ENCODE measurements at places on chromosomes 7 and 10.
A peak's percentile ranks its signal among the peaks of the same experiment; 100 is the strongest.

GRCh38 chr10:6053816-6054631 is 8.1 kb downstream of the IL2RA start:
- DNase-seq = no peak

DNA sequence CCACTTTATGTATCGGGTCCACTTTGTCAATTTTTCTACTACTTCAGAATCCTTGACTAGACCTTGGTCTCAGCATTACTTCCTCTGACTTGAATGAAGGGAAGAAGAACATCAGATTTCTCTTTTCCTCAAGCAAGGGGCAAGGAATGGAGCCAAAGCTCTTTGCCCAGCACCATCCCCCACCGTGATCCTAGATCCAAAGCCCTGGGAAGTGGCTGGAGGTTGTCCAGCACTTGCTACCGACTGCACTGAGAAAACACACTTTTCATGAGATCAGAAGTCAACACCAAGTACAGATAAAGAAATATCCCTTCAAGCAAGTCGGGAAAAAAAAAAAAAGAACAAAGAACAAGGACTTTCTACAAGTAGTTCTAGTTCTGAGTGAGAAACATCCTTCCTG is 102.1 kb upstream of the DDC start:
- peak; percentile 18 for DNase-seq

DNA sequence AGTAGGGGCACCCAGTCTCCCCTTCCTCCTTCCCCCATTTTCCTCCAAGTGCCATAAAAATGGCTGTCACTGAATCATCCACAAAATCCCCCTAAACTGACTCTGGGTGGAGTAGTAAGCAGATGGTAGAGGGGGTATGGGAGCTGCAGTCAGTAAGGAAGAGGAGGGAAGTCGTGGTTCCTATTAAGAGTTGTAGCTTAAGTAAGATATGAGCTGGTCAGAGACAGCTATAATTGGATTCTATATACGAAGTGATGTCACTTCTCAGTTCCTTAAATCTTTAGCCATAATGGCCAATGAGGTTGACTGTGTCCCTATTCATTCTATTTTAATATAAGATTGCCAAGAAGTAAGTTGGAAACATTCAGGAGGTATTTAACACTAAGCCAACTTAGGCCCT is 131.7 kb downstream of the SLC16A9 start:
- no peak for DNase-seq

DNA sequence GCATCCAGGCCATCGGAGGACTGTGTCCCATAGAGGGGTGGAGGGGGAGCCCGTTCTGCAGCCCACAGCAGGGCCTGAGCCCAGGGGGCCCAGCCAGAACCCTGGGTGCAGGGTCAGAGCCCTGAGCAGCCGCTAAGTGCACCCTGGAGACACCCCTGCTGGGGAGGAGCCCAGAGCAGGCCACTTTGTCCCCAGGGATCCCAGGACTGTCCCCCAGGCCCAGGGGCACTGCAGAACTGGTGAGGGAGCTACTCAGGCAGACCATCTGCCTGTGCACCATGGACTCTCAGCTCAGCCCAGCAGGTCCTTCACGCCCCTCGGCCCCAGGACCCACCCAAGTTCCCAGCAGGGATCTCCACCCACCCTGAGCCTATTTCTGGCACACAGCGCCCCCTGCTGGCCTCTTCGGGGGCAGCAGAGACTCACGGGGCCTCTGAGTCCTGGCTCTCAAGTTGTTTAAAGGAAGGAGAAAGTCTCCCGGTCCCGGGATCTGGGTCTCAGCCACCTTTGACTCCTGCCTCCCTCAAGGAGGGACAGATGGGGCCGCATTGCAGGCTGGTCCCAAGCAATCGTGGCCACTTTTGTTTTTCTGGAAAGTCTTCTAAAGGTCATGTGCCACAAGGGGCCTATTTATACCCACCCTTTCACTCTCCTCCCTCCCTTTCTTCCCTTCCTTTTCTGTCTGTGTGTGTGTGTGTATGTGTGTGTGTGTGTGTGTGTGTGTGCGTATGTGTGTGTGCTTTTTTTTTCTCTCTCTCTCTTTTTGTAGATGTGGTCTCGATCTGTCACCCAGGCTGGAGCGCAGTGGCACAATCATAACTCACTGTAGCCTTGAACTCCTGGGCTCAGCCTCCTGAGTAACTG is 90.3 kb downstream of the MYL10 start:
- peak; percentile 13 for DNase-seq

- DNase-seq = peak; percentile 24
Observed at GRCh38 chr7:137591421-137591837, 247.9 kb upstream of the PTN start.

- DNase-seq = no peak
Observed at GRCh38 chr7:151432658-151433521, 7.1 kb downstream of the CRYGN start.

DNA sequence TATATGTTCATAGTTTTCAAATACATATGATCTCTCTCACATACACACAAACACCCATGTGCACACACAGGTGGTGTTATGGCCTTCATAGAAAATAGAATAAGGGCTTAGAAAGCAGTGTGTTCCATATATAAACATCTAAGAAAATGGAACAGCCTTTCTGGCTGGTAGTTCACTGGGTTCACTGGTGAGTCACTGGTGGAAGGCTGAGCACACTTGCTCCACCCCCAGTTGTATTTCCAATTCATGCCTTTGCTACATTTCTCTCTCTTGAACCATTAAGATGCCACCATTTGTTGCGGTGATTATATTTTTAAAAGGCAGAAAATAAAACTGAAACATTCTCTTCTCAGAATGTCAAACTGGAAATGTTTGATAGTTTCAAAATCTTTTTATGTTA is 252.1 kb downstream of the GLI3 start:
- no peak for DNase-seq

All from stromal cell of bone marrow (primary cell).